ENCODE measurements at places on chromosomes 4 and X.

- no peak for DNase-seq
Observed at GRCh38 chr4:33751050-33751449, 2493.3 kb downstream of the ARAP2 start.

GRCh38 chr4:181569553-181569952 is 673.6 kb upstream of the TENM3 start:
- peak; percentile 7 for DNase-seq

DNA sequence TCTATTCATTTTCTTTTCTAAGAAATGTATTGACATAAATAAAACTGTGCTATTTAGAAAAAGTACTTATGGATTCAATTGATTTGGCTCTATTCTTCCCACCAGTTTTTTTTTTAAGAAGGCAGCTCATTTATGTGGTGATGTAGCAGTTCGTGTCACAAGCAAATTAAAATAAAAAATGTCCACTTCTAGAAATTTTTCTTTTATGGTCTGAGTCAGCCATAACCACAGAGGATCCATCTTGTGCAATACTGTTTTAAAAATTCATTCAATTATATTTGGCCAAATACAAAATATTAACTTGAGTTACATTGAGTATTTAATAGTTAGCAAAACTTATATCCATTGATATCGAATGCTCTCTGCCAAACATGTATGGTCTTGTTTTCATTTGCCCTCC is 207.9 kb upstream of the FAT1 start:
- no peak for DNase-seq

DNA sequence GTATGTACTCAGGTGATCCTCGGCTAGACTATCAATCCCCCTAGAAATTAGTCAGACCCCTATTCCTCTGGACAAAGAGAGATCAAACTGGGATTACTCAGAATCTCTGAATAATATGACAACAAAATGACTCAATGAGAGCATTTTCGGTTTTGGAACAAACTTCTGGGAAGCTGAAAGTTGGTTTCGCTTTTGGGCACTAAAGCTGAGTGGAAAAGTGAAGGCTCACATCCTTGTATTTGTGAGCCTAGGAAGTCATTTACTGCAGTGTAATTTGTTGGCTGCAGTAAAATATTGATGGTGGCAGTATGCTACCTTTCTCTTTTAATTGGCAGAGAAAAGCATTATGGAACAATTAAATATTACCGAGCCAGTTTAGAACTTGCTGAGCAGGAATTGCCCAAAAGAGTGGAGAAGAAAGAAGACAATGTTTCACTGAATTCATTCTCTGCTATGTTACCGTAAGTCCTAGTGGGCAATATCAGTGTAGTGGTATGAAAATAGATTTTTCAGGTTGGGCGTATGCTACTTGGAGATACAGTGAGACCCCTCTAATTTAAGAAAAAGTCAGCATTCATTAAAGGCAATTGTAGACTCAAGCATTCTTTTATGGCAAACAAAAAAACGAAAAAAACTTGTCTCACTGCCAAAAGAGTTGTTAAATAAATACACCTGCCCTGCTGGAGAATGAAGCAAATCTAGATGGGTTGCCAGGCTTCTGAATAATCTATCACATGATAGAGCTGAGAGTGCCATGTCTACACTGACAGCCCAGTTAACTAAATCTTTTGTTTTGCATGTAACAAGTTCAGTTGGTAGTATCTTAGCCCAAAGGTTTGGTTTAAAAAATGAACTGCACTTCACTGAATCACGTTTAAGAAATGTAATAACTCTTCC is 69.6 kb downstream of the AGTR2 start:
- DNase-seq: peak; percentile 1

DNA sequence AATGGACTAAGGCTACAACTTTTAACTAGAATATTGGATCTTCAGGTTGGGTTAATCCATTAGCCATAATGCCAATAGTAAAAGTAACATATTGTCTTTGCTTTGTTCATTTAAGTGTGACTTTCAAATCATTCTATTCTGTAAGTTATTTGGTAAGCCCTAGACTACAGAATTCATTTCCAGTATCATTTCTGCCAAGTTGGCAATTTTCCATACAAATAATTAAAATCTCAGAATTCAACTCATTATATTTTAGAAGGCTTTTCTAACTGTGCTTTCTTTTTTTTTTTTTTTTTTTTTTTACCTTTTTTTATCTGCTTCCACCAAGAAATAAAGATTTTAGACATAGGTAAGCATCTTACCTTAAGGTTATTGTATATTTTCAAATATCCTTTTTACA is 173.4 kb downstream of the DCTD start:
- DNase-seq: no peak

DNA sequence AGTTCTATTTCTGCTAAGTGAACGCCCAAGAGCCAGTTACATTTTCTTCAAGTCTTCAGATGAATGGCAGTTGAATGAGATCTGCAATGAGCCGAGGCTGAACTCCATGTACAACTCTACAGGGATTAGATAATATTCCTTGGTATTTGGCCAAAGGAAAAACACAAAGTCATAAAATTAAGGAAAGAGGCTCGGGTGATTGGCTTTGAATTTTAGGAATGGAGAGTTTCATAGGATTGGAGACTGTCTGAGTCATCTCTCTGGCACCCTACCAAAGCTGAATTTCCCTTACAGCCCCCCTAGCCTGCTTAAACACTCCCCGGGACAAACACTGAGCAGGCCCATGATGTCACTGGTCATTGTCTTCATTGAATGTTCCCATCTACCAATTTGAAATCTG is 188.0 kb upstream of the C1QTNF7 start:
- DNase-seq: no peak

DNA sequence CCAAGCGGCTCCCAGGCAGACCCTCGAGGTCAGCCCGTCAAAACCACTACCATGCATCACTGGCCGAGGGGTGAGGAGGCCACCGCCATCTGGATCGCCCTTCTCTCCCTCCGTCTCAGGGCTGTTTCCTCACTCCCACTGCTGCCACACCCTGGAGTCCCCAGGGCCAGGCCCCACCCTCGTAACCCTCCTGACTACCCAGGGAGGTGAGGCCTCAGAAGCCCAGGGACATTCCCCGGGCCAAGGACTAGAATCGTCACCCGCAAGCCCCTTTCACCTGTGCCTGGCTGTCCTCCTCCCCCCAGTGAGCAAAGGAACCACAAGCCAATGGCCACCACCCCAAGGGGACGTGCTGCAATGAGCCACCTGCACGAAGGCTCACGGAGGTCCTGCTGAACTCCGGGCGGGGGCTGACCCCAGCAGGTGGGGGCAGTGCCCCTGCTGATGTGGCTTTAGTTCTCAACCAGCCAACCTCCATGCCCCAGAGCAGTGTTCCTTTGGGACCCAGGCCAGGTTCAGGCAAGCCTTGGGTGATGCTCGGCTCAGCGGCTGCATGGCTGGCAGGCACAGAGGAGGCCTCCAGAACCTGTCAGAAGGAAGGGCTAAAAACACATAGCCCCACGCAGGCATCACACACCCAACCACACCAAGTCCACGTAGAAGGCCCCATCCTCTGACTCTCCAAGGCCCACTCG is 23.8 kb downstream of the PPP2R2C start:
- no peak for DNase-seq

GRCh38 chrX:146385529-146385928 is 424.0 kb upstream of the CXorf51B start:
- DNase-seq: no peak
